ENCODE measurements at places on chromosomes 3 and 15. TPM values are rescaled to one million over a fixed set of nuclear protein-coding genes. Genes with fewer than 3 reads are reported as not detected.

Gene FURIN
- 30.1 TPM for total RNA-seq

Gene SH3GL3
- 0.18 TPM for total RNA-seq

Gene SLC51B
- 2.0 TPM for total RNA-seq

Gene RAB6B
- 0.37 TPM for total RNA-seq

Measured in smooth muscle cell of bladder (primary cell).